Effector CD4-positive, alpha-beta T cell (primary cell): ENCODE measurements at places on chromosomes 4 and X.

DNA sequence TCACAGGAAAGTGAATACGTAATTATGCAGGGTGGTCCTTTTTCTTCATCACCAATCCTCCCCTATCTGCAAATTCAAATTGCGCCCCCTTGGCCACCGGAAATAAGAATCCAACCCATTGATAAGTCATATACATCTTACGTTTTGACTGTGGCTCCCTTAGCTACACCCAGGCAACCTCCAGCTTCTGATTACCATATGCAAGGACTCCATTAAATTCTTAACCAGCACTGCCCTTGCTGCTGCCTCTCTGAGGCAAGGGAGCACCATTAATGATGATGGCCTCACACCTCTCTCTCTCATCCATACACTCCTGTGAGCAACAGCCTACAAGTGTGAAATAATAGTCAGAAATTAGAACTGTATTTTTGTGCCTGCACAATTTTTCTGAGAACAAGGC, 106.0 kb upstream of the NOCT start:
- no peak for DNase-seq

- no peak for DNase-seq
These were observed 56.1 kb downstream of the LUZP4 start for GRCh38 chrX:115345615-115346014.

DNA sequence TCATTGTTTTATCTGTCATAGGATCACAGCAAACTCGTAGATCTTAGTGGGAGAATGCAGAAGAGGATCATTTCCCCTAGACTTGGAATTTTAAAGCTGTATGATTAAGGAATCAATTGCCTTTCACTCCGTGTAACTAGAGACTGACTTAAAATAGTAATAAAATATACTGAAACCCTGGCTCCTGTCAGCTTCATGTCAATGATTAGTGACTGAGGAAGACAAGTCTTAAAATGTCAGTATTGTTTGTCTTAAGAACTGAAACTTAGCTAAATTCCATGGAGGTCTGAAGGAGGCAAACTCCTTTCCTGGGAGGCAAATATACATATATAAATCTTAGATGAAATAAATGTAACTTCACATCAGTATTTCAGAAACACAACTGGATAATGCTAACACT, 1016.7 kb upstream of the PCDH10 start:
- no peak for DNase-seq

GRCh38 chrX:9790866-9791265, 4.6 kb downstream of the SHROOM2 start:
- no peak for DNase-seq

DNA sequence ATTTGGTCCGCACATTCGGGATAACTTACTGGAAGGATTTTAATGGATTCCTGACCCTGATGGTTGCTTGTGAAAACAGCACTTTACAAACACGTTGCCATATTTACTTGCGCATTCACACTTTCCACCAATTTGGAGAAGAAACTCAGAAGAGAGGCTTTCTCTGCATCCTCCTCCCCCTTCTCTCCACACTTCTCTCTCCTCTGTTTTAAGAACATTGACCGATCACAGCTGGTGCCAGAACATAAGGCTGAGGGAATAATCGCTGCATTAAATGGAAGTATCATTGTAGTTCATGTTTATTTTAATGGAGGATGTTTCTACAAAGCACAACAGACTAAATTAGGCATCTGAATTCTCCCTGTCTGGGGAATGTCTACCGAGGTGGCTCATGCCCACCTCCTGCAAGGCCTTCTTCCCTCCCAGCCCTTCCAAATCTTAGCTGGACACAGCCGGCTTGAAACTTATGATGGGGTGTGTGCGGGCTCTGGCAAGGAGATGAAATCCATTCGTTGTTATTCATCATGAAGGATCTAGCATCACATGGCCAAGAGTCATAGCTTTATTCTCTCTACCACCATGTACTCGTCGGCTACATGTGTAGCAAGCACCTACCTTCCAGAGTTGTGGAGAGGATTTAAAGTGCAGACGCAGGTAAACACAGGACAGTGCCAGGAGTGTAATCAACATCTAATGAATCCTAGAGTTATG, 204.1 kb downstream of the LDB2 start:
- DNase-seq: no peak

DNA sequence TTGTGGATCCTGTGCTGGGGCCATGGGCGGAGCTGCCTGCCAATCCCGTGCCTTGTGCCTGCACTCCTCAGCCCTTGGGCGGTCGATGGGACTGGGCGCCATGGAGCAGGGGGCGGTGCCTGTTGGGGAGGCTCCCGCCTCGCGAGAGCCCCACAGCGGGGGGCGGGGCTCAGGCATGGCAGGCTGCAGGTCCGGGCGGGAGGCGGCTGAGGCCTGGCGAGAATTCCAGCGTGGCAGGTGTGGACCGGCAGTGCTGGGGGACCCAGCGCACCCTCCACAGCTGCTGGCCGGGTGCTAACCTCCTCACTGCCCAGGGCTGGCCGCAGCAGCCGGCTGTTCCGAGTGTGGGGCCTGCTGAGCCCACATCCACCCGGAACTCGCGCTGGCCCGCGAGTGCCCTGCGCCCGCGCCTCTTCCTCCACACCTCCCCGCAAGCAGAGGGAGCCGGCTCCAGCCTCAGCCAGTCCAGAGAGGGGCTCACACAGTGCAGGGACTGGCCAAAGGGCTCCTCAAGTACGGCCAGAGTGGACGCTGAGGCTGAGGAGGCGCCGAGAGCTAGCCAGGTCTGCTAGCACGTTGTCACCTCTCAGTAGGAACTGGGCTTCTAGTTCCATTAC, 85.9 kb downstream of the GBA3 start:
- no peak for DNase-seq

DNA sequence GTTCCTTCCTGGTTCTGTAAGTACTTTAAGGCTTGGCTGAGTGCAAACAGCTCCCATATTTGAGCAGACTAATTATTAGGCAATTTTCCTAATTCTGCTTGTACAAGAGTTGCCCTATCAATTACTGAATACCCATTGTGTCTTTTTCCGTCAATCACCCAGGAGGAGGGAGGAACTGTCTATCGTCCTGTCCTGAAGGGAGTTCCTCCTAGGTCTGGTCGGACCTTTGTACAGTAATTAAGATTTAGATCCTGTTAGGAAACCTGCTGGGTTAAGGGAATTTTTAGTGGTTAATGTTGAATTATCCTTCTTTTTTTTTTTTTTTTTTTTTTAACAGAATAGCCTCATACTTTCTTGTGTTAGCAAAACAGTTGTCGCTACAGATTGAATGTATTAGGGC, 130.1 kb downstream of the KDM6A start:
- DNase-seq: no peak

- no peak for DNase-seq
These were observed 333.3 kb upstream of the DDX53 start for GRCh38 chrX:22666441-22666840.

GRCh38 chr4:112514647-112515197, 1.3 kb downstream of the NEUROG2 start:
- no peak for DNase-seq

DNA sequence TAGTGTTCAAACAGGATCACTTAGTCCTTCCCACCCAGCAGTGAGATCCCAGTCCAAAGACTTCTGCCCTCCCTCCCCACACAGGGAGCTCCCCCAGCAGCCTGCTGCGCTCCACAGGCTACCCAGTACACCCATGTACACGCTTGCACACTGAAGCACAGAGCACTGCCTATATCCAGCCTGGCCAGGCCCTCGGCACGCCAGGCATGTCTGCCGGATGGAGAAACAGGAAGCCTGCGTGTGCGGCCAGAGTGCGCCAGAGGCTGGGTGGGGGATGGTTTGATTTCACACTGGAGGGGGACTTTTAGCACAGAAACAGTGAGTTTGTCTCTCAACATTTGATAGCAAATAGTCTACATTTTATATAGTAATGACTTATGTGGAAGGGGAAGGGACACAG, 833.5 kb upstream of the IGFBP7 start:
- DNase-seq: no peak

GRCh38 chrX:97030947-97031346, 147.2 kb downstream of the RPA4 start:
- DNase-seq: no peak

GRCh38 chr4:94277534-94277933, 65.1 kb downstream of the HPGDS start:
- no peak for DNase-seq

DNA sequence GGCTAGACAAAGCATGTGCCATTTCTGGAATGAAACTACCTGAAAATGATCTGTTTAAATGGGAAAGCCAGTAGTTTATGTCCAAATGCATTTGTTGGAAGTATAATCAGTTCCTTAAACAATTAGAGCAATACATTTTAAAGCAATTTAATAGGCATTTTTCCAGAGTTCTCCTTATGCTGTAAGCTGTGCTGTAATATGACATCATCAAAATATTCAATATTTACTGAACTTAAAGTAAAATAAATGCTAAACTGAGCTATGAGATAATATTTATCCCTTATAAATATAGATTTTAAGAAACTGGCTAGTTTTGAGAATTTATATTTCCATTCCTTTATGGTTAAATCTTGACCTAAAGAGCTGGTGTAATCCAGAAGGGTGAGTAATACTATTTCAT, 7.9 kb downstream of the SLC4A4 start:
- no peak for DNase-seq

DNA sequence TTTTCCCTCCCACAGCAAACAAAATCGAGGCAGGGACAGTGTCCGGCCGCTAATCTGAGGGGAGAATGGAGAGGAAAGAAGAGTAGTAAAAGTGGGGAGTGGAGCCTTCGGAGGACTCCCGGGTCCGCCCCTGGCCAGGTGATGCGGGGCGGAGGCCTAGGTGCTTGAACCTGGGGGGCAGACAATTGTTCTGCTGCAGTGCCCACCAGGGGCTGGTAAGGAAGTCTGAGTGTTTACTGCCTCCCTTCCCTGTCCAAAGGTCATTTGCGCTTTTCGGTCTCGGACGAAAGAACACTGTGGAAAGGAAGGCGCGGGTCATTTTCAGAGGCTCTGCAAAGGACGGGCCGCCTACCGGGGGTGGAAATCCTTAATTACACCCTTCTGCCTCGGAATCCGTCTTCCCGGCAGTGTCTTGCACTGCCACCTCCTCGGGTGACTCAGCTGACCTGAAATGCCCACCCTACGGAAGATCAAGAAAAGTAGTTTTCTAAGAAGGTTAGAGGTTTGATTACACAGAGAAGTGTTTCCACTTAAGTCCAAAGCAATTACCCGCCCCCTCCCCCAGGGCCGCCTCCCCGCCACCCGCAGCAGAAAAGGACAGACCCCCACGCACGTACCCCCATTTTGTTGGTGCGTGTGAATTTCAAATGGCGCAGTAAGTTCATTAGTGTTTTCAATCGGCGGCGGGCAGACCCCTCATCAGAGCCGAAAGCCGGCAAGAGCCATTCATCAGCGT, 99.9 kb upstream of the TENM3 start:
- DNase-seq: no peak

GRCh38 chr4:25632135-25632534, 23.5 kb upstream of the SLC34A2 start:
- DNase-seq: no peak

DNA sequence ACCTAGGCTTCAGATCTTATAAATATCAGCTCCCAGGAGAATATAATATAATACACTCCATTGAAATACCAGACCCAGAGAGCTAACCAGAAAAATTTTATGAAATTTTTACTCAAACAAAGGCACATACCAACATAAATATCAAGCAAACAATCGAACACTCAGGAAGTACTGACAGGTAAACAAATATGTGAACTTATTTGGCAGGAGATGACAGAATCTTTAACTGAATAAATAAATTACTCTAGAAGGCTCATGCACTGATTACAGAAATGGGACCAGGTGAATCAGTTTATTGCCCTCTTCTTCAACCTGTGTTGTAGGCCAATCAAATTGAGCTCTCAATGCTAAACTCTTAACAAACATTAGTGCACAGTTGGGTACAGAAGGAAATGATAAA, 225.2 kb upstream of the PABPC4L start:
- no peak for DNase-seq

GRCh38 chrX:149230689-149231088, 274.4 kb downstream of the IDS start:
- no peak for DNase-seq
